Activated CD8-positive, alpha-beta memory T cell treated with anti-CD3 and anti-CD28 coated beads, Interleukin-2, amount 50 U/mL, for 4 hours (primary cell): ENCODE measurements at places on chromosomes 12 and 14.

GRCh38 chr14:37142835-37143401, 29.5 kb downstream of the SLC25A21 start:
- no peak for DNase-seq

DNA sequence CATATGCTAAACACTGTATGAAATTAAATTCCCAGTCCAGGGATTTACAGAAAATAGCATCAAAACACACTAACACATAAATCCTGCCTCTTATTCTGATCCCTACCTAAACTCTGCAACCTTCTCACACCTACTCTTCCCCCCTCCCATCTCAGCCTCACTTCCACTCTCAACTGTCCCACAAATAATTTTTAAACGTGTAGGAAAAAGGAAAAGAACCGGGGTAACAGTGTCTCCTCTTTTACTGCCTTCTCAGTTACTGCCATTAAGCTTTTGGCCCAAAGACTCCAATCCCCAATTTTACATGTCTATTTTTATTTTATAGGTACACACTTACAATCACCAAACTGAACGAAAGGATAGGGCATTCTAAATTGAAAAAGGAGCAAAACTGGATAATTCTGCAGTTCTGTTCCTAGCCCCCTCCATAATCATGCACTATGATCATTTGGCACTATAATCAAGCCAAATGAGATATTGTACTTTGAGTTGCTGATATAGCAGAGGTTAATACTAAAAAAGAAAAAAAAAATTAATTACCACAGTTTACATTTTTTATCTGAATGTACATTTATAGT, 2.9 kb downstream of the DUSP16 start:
- DNase-seq = no peak

DNA sequence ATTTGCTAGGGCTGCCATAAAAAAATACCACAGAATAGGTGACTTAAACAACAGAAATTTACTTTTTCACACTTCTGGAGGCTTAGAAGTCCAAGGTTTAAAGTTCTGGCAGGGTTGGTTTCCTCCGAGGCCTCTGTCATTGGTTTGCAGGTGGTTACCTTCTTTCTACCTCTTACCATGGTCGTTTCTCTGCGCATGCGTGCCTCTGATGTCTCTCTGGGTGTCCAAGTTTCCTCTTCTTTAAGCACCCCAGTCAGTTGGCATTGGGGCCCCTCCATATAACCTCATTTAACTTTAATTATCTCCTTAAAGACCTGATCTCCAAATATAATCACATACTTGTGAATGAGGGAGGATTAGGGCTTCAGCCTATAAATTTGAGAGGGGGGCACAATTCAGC, 103.2 kb downstream of the SLC15A5 start:
- DNase-seq = no peak

DNA sequence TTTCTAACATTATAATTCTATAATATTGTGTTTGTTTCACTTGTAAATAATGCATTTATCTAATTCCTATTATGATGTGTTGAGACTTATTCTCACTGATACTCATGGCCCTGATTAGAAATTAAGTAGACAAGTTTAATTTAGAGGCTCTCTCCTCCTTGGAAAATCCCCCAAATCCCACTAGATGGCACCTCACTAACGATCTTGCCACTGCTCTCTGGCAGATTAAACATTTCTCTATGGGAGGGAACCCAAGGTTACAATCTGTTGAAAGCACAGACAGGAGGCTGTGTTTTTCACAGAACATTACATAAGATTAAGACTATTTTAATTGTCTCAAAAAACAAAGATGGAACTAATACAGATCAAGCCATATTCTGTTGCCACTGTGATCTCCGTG, 318.7 kb downstream of the LRFN5 start:
- no peak for DNase-seq

GRCh38 chr12:23611320-23611719, 338.1 kb downstream of the SOX5 start:
- no peak for DNase-seq

DNA sequence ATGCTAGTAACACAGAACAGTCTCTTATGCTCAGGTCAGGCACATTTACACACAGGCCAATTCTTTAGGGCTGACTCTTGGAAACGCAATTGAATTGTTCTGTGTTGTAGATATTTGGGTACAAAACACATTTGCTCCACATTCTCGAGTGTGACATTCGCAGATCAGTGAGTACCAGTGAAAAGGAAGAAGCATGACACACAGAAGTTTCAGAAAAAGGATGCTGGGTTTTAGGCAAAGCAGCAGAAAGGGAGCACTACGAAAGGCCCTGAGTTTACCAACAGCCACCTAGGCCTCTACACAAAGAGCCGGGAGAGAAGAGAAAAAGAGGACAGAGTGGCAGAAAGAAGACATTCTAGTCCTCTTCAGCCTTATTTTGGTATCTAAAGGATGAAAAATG, 254.4 kb upstream of the BTG1 start:
- no peak for DNase-seq
